ENCODE measurements at places on chromosomes 7 and 10.

DNA sequence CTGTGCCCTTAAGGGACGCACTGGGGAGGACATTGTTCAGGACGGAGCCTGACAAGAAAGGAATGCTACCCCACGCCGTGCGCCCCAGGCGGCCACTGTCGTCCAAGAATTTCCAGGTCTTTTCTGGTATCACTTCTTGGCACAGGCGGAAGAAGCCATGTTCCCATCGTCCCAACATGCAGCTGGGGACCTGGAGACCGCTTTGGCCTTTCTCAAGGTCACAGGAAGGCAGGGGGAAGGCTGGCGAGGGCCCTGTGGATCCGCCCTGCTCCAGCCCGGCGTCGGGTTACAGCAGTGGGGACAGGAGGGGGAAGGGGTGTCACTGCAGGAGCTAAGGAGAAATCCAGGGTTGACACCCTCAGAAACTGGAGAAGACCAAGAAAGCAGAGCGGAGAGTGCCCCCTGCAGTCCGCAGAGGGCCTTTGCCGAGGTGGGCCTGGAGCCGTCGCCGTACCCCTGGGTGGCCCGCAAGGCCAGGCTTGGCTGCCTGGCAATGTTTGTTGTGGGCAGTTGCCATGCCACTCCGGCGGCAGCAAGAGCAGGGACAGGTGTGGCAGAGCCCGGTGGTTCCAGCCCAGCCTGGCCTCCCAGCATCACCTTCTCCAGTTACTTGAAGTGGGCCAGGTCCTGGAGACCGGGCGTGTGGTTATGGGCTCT, 104.1 kb downstream of the LHPP start:
- peak; percentile 76 for DNase-seq

DNA sequence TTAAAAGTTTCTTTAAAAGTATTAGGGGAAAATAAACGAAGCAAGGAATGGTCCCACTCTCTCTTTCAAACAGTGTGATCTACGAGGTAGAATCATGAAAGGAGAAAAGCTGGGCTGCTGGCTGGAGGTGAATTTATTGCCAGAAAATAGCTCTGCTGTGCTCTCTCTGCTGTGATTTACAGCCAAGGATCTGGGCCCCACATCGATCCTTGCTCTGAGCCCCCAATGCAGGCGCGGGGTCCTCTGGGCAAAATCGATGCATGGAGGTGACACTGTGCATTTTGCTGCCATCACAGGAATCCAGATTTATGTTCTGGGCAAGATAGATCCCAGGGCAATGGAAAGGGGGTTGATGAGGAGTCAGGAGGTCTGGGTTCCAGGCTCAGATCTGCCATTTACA, 91.0 kb upstream of the GPR26 start:
- DNase-seq = no peak

- DNase-seq = no peak
These were observed 85.4 kb upstream of the PRR15 start for GRCh38 chr7:29478226-29478625.

DNA sequence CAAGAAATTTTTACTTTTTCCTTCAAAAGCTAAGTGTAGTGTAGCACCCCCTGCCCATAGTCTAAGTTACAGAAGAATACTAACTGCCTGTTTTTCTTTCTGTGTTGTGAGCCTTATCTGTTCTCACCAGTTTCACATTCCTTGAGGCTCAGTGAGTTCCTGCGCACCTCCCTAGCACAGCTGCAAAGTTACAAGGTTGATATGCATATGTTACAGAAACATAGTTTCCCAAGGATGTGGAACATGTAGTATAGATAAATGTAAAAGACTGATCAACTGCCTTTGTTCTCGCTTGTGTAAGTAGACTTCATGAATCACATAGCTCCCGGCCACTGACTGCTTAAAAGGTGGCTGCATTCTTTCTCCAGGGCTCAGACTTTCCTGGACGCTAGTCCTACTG, 6.7 kb upstream of the ZNF33B start:
- DNase-seq = no peak

DNA sequence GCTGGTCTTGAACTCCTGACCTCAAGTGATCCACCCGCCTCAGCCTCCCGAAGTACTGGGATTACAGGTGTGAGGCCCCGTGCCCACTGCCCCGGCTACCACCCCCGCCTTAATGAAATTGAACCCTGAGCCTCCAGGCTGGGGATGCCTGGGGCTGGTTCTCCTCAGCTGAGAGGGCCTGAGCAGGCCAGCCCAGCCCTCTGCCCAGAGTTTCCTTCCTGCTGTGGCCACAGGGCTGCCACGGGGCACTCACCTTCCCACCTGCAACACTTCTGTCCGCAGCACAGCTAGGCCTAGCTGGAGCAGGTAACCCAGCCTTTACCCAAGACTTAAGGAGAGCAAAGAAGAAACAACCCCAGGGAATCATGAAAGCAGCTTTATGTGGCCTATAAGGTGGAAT, 78.1 kb upstream of the ANLN start:
- no peak for DNase-seq

- no peak for DNase-seq
These were observed 6.5 kb downstream of the PDSS1 start for GRCh38 chr10:26703974-26704373.

- DNase-seq = no peak
These were observed 18.4 kb downstream of the CYP2C19 start for GRCh38 chr10:94780844-94781243.

- DNase-seq = no peak
These were observed 27.7 kb downstream of the RNF32 start for GRCh38 chr7:156668130-156668741.

All from iPS DF 6.9 (cell line).